ENCODE measurements at places on chromosomes 2 and 18. TPM values are rescaled to one million over a fixed set of nuclear protein-coding genes. Genes with fewer than 3 reads are reported as not detected.

Gene NOSTRIN
- 0.35 TPM for total RNA-seq

Gene KIF1A
- not detected for total RNA-seq

Gene KIAA2012
- total RNA-seq: not detected

Gene NHEJ1
- 20.9 TPM for total RNA-seq

DNA sequence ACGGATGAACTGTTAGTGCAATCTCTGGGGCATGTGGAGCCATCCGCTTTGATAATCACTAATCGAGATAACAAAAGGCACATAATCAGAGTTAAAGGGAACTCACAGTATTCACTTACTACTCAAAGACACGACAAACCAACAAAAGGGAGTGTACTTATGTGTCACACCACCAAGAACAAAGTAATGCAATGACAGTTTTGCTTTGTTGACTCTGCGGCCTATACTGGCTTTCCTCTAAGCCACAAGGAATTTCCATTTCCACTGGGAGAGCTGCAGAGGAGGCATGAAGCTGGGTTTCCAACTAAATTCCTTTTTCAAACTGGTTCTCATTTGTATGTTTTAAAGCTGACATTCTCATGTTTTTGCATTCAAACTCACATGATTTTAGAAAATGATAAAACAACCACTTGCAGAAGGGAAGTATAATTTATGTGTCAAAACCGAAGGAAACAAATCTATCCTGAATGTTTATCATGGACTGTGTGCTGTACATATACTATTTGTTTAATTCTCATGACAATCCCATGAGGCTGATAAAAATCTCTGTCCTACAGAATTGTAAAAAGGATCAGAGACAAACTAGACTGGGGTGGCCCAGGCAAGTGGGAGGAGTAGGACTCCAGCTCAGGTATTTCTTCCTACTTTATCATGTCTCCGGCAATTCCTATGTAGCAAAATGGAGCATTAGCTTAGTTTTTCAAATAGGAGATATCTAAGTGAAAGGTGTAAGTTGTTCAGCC, 149.6 kb upstream of the SMAD7 start:
- no peak for DNase-seq

Data from MG63 (cell line).